Activated T-helper 1 cell treated with anti-CD3 and anti-CD28 coated beads, Interleukin-2, amount 50 U/mL, for 16 hours (primary cell): ENCODE measurements at places on chromosomes 13 and 19.

DNA sequence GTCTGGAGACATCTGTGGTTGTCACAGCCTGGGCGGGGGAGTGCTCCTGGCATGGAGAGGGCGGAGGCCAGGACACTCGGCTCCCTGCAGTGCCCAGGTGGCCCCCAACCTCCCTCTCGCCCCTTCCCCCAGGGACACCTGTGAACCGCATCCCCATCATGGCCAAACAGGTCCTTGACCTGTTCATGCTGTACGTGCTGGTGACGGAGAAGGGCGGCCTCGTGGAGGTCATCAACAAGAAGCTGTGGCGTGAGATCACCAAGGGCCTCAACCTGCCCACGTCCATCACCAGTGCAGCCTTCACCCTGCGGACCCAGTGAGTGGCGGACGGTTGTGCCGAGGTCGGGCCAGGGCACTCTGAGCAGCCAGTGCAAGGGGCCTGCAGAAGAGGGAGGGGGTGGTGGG lies 20.0 kb upstream of the WDR18 start:
- no peak for DNase-seq

- DNase-seq, result no peak
Measured at GRCh38 chr13:24213932-24214331, 53.4 kb downstream of the SPATA13 start.

GRCh38 chr19:10390652-10391286 lies 10.4 kb upstream of the TYK2 start:
- DNase-seq, result peak; percentile 41

GRCh38 chr13:78736142-78736541 lies 77.2 kb upstream of the OBI1 start:
- DNase-seq, result no peak
